ENCODE measurements at places on chromosomes 6 and 20. TPM values are rescaled to one million over a fixed set of nuclear protein-coding genes. Genes with fewer than 3 reads are reported as not detected.
A peak's percentile ranks its signal among the peaks of the same experiment; 100 is the strongest.

TPX2 gene
- 114 TPM for total RNA-seq

SLC22A16 gene
- total RNA-seq, result not detected

GRCh38 chr20:36672991-36673390, 27.0 kb upstream of the SLA2 start:
- no peak for DNase-seq

DNA sequence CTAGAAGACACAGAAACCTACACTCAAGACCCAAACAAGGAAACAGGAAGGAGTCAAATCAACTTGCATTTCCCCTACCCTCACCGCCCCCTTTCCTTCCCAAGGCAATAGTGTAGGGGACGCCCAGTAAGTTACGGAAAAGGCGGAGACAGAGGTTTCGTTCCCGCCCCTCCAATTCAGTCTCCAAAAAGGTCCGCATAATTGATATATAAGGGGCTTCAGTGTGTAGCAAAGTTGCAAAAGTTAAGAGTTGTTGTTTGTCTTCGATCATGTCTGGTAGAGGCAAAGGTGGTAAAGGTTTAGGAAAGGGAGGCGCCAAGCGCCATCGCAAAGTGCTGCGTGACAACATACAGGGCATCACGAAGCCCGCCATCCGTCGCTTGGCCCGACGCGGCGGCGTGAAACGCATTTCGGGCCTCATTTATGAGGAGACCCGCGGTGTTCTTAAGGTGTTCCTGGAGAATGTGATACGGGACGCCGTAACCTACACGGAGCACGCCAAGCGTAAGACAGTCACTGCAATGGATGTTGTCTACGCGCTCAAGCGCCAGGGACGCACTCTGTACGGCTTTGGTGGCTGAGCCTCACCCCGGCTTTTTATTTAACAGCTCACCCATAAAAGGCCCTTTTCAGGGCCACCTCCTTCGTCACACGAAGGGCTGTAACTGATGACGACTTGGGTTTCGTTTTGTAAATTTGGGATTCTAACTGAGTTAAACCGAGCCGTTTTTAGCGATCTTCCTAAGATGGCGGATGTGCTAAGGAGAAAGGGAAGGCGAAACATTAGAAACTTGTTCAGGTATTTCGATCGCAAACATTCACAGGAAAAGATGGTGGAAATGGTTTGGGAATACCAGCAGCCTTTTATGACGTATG, 124.6 kb upstream of the BTN3A2 start:
- DNase-seq, result peak; percentile 85

- peak; percentile 62 for DNase-seq
Measured at GRCh38 chr6:166627875-166628801, 1.1 kb upstream of the RPS6KA2 start.

GJA1 gene
- not detected for total RNA-seq

CST2 gene
- not detected for total RNA-seq

DNA sequence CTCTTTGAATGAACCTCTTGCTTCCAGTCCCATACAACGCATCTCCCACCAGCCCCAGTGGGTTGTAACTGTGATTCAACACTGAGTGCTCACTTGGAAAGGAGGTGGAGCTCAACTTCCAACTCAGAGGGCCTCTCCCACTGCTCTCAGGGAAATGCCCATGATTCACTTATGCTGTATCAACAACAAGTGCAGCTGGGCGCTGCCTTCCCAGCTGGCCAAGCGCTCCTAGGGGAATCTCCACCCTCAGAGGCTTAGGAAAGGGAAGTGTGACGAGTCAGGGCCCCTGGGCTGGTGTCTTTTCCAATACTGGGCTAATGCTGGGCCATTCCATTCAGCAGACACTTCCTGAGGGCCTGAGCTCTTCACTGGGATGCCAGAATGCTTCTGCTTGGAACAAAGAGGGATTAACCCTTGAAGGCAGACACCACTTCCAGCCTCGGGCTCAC, 8.1 kb upstream of the OCSTAMP start:
- DNase-seq, result peak; percentile 62

GRCh38 chr20:25049261-25050060, 8.5 kb downstream of the ACSS1 start:
- DNase-seq, result no peak

DNA sequence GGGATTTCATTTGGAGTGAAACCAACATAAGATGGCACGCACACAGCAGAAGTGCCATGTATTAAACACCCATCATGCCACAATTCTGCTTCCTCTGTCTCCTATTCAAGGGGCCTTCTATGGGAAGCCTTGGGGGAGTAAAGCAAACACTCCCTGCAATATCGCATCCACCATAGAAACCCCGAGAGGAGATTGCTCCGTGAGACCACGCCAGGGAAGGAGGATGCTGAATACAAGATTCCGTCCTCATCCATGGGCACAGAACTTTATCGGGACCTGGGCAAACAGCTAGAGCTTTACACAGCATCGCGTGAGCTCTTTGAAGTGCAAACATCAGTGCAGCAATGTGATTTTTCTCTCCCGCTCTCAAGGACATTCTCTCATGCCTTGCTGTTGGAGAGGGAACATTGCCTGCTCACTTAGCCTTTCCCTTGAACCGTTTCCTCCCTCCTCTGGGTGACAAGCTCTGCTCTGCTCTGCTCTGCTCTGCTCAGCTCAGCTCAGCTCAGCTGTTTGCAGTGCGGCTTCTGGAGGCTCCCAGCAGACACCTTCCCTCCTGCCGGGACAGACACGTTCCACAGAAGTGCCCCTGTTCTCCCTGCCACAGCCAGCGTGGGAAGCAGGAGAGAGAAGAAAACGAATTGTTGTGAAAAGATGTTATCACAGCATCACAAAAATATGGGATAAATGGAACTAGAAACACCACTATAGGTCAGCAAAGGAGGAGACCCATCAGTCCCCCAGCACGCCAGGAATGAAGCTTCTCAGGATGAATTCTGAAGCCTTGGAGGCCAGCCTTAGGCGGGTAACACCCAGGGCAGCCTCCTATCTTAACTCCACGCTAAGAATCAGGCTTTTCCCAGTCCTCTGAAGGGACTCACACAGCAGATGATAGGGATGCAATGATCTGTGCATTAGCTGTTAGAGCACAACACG, 48.2 kb downstream of the RNASET2 start:
- DNase-seq, result no peak

DNA sequence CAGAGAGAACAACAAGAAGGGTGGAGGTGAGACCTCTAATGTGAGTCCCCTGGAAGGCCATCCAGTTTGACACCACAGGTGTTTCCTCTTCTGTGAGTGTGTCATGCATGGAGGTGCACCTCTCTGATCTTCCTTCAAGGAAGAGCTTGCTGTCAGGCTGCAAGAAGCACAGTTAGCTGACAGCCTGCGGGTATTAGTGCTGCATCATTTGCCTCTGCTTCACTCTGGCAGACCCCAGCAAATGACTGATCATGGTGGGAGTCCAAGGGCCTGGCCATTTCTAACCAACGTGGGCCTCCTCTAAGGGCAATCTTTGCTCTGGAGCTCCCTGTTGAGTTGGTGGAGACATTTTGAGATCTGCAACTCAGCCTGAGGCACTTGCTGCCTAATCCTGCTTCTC, 206.3 kb downstream of the EPHA7 start:
- DNase-seq, result no peak

DNA sequence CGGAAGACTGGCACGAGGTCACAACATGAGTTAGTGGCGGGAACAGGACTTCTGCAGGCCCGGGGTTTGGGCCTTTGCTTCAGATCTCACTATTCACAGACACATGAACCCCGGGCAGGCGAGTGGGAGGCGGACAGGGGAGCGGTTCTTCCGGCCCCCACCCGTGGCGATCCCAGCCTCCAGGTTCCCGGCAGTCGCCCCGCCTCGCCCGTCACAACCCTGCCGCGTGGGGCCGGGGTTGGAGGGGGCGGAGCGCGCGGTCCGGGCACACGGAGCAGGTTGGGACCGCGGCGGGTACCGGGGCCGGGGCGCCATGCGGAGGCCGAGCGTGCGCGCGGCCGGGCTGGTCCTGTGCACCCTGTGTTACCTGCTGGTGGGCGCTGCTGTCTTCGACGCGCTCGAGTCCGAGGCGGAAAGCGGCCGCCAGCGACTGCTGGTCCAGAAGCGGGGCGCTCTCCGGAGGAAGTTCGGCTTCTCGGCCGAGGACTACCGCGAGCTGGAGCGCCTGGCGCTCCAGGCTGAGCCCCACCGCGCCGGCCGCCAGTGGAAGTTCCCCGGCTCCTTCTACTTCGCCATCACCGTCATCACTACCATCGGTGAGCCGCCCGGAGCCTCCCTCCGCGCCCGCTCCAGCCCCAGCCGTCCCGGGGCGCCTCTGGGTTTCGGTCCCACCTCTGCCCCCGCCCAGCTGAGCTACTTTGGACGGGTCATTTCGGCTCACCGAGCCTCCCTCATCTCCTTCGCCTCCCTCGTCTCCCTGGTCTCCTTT, at the start of gene KCNK15:
KCNK15 (plus strand) TSS at position 268 of the 769 bp plus-strand sequence; CDS start at position 314, 46 bp downstream.
- DNase-seq, result peak; percentile 62

DNA sequence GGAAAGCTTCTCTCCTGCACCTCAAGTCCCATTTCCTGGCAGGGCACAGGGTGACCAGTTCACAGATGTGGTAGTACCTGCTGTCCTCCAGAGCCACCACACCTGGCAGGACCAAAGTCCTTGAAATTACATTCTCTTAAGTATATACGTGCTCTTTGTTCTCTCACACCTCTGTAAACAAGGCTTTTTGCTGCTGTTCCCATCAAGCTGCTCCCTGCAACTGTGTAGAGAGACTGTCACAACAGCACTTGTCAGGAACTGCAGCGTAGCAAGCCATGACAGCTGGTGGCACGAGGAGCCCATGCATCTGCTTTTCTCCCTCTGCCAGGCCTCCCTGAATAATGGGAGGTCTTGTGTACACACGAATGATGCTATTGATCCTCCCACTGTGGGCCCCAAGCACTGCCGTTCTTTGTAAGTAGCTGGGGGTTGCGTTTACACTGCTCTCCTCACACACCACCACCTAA, 431.8 kb downstream of the CD83 start:
- DNase-seq, result no peak

- DNase-seq, result no peak
Measured at GRCh38 chr6:38191418-38191817, 371.9 kb downstream of the ZFAND3 start.

DNA sequence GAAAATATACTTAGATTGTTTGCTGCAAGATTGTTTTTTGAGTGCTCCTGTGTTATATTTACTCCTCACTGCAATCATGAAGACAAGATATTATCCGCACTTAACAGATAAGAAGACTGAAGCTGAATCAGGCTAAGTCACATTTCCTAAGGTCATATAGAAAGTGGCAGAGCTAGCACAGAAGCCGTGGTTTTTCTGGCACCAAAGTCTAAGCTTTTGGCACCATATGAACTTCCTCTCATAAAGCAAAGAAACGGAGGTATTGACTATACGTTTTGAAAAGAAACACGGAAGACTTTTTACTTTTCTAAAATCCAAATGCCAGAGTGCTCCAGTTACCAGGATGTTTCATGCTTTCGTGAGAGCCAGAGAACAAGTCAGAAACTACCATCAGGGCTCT, 9.3 kb upstream of the DTD1 start:
- no peak for DNase-seq

GMNN gene
- 50.8 TPM for total RNA-seq

GRCh38 chr6:128725271-128726233, 157.4 kb upstream of the LAMA2 start:
- peak; percentile 11 for DNase-seq

- DNase-seq, result no peak
Measured at GRCh38 chr20:62703853-62704228, 4.8 kb upstream of the NTSR1 start.

DYNLRB1 gene
- 75.9 TPM for total RNA-seq

RIPOR3 gene
- total RNA-seq, result 0.23 TPM

DNA sequence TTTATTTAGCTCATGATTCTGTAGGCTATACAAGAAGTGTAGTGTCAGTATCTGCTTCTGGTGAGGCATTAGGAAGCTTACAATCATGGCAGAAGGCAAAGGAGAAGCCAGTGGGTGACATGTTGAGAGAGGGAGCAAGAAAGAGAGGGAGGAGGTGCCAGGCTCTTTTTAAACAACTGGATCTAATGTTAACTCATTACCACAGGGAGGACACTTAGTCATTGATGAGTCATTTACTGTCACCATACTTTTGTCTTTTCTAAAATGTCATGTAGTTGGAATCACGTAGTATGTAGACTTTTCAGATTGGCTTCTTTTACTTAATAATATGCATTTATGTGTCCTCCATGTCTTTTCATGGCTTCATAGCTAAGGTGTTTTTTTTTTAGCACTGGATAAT, 58.1 kb downstream of the NUS1 start:
- DNase-seq, result no peak

GRCh38 chr6:90619221-90619620, 32.3 kb upstream of the MAP3K7 start:
- no peak for DNase-seq

DNA sequence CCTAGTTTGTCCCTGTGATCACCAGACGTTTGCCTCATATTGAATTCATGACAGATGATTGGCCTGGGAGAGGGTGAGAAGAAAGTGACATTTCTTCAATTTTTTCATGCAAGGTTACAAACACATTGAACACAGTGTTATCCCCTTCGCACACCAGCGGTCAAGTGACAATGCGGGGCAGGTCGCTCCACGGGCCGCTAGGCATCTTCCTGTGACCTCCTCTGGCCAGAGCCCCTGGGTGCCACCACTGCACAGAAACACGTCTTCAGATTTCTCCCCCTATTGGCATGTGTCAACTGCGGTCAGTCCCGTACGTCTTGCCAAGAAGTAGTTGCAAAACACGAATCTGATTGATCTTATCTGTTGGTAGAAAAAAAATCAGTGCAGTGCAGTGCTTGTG, 97.1 kb downstream of the PXDC1 start:
- no peak for DNase-seq

ESR1 gene
- total RNA-seq, result 1.3 TPM

CAPN11 gene
- 0.39 TPM for total RNA-seq

- no peak for DNase-seq
Measured at GRCh38 chr6:52539607-52540006, 37.3 kb downstream of the TRAM2 start.

ZNF512B gene
- 20.6 TPM for total RNA-seq

GRCh38 chr6:21382821-21383449, 210.6 kb upstream of the SOX4 start:
- no peak for DNase-seq

ADAM33 gene
- total RNA-seq, result not detected

- DNase-seq, result no peak
Measured at GRCh38 chr6:147547369-147547902, 38.9 kb downstream of the SAMD5 start.

ID4 gene
- not detected for total RNA-seq
